ENCODE measurements at places on chromosomes 11 and 22. TPM values are rescaled to one million over a fixed set of nuclear protein-coding genes. Genes with fewer than 3 reads are reported as not detected.
A peak's percentile ranks its signal among the peaks of the same experiment; 100 is the strongest.

DNA sequence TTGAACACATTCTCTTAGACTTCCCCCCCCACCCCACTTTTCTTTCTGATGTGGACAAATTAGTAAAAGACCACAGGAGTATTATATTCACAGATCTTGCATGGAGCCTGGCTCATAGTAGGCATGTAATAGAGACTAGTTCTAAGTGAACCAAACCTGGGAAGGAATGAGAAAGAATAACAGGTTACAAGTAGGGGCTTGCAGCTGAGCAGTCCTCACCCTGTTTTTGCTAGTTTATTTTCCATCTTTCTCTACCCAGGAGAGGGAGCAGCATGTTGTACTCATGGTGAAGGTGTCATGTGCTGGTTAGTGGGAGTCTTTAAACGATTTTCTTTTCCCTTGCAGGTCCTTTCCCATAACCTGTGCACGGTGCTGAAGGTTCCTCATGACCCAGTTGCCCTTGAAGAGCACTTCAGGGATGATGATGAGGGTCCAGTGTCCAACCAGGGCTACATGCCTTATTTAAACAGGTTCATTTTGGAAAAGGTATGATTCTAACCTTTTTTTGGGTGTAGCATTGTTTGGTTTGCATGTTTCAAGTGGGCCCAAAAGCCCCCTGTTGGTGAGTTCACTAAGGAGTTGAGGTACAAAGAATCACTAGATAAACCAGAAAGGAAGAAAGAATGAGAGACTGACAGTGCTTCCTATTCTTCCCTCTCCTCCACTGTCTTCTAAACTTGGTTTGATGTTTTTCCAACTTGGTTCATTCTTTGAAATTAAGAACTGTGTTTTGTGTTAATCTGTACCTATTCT, 30.1 kb downstream of the SWAP70 start:
- no peak for DNase-seq

DNA sequence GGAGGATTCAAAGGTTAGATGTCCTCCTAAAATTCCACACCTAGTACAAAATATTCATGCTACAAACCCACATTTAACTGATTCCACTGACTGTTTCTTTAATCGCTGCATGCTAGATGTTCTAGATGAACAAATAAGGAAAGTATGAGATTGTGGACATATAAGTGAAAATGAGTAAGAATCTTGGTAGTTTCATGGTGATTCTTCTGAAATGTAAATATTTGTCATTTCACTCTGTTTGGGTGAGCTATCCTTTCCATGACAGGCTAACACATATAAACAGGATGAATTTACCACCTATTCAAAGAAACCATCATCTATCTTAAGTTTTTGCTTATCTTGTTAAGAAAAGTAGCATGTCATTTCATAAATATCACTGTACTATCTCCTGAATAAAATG, 14.8 kb downstream of the OR5B3 start:
- DNase-seq = no peak

- peak; percentile 97 for DNase-seq
Observed at GRCh38 chr11:35617687-35618496, at the start of gene FJX1. FJX1 (plus strand) TSS chr11:35618460; CDS start chr11:35618637, 177 bp downstream.

- DNase-seq = no peak
Observed at GRCh38 chr11:83554876-83555275, 268.7 kb upstream of the CCDC90B start.

GRCh38 chr22:17586831-17587440, 23.6 kb downstream of the SLC25A18 start:
- no peak for DNase-seq

LMNTD2 gene
- total RNA-seq = 4.0 TPM

GRCh38 chr11:69534166-69534530, 52.7 kb downstream of the LINC01488 start:
- no peak for DNase-seq

APOBEC3G gene
- 4.2 TPM for total RNA-seq

GRCh38 chr11:119121811-119122124, 388 bp downstream of the HINFP start:
- no peak for DNase-seq

NCF4 gene
- not detected for total RNA-seq

LRRC10B gene
- 2.6 TPM for total RNA-seq

BMAL1 gene
- 5.0 TPM for total RNA-seq

DNA sequence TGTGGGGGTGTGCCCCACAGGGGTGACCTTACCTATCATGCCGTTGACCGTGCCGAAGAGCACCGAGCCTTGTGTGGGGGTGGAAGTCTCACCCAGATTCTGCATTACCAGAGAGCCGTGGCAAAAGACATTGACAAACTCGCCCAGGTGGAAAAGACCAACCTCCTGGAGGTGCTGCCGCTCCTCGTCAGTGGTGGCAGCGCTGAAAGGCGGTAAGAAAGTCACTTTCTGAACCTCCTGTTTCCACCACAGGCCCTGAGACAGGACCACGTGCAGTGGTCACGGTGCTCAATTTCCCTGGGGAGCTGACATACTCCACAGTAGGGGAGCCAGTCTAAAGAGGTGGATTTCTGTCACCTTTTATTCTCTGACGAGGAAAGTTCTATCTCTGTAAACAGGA, 7.4 kb upstream of the VWCE start:
- no peak for DNase-seq

DNA sequence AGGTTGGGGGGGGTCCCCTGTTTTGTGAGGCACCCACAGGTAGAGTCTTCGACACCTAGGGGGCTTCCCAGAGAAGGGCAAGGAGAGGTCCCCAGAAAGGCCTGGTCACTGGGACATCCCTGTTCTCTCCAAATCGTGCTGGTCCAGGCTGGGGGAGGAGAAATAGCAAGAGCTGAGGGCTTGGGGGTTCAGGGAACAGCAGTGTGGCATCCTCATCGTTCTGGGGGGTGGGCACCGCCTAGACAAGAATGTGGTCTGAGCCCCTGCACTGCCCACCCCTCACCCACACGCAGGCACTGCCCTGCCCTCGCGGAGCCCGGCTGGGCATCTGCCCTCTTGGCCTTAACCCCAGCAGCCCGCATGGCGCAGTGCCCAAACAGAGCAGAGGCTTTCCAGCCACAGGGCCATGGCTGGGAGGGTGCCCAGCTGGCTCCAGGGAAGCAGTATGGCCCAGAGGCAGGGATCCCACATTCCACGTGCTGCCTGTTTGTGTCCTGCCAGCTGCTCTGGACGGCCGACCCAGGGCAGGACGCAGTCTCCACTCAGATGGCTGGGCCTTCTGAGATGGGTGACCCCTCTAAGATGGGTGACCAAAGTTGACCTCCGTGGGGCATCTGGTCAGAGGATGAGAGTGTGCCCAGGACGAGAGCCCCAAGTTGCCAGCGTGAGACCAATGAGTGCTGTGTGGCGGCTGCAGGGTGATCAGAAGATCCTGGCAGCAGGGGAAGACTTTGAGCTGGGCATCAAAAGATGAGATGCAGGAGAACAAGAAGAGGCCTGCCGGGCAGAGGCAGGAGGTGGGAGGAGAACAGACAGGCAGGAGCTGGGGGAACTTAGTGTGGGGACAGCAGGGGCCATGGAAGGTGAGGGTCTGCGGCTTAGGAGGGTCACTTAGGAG, 14.4 kb downstream of the SCARF2 start:
- DNase-seq = no peak

BRSK2 gene
- total RNA-seq = 23.6 TPM

GRCh38 chr11:20050551-20051333, 109.5 kb downstream of the DBX1 start:
- no peak for DNase-seq

DNA sequence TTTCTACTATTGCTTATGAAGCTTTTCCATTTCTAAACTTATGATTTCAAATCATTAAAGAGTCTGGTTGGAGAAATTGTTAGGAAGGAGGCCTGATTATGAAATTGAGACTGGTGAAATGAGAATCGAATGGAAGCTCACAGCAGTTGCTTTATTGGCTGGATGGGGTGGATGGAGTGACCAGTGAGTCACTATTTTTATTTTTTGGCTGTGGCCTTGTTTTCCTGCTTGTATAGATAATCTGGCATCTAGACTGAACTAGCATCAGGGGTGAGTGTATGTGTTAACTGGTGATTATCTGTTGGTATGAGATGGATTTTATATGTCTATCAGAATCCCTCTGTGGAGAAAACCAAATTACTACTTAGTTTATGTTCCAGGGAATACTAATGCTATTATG, 36.2 kb downstream of the UVRAG start:
- DNase-seq = no peak

OR56A1 gene
- 0.03 TPM for total RNA-seq

GRCh38 chr11:72856551-72857345, 42.5 kb downstream of the ATG16L2 start:
- no peak for DNase-seq
